ENCODE measurements at places on chromosomes 12 and 14.

GRCh38 chr14:24368212-24368561 lies 203 bp downstream of the NFATC4 start:
- no peak for DNase-seq

GRCh38 chr12:126038434-126038833 lies 973.2 kb downstream of the AACS start:
- no peak for DNase-seq

DNA sequence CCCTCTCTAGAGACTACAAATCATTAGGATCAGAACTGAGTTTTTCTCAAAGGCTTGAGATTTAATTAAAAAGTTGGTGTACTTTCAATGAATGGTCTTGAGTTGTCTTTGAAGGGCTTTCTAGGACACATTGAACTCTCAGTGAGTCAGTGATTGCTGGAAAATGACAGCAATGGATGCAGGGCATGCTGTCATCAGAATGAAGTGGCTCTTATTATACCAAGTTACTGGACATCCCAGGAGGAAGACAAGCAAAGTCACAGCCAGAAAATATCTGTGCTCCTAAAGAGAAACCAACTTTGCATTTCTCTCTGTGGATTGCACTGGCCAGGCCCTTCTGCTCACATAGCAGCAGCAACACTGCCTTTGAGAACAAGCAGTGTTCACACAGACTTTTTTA lies 112.6 kb downstream of the PRIMA1 start:
- DNase-seq: no peak

DNA sequence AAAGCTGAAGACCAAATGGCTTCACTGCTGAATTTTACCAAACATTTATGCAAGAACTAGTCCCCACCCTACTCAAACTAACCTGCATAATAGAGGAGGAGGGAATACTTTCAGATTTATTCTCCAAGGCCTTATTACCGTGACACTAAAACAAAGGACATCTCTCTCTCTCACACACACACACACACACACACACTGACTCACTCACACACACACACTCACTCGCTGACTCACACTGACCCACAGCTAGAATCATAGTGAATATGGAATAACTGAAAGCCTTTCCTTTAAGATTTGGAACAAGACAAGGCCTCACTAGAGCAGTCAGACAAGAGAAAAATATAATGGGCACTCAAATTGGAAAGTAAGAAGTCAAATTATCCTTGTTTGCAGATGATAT lies 1014.1 kb downstream of the TMTC2 start:
- DNase-seq: no peak

- DNase-seq: peak; percentile 93
Measured at GRCh38 chr14:64503434-64504309, at the start of gene ZBTB25. ZBTB25 (minus strand) TSS chr14:64503838; CDS start chr14:64490533, 13,305 bp downstream.

- no peak for DNase-seq
Measured at GRCh38 chr14:76930549-76930948, 98.0 kb downstream of the IRF2BPL start.

- DNase-seq: peak; percentile 72
Measured at GRCh38 chr14:69574263-69574953, at the start of gene CCDC177. CCDC177 (minus strand) TSS chr14:69574871; CDS start chr14:69573622, 1,249 bp downstream.

DNA sequence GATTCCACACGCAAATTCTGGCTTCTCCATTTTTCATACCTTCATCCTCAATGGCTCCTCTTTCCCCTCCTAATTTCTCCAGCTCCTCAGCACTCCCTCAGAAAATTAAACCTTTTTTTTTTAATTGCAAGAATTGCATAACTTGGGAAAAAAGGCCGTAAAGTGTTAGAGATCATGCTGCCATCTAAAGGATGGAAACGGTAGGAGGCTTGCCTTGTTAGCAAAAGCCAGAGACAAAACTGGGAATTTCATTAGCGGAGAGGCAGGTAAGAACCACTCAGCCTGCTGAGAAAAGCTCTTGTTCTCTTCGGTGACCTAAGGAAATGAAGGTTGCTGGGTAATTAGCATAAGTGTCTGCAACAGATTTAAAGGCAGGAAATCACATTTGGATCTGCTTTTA lies 204.3 kb downstream of the AEBP2 start:
- DNase-seq: peak; percentile 66

Data from NCI-H2081 (cell line).